Activated T-helper 1 cell treated with Interleukin-2 at 50 U/mL for 16 hours (primary cell): ENCODE measurements at places on chromosomes 7 and 10.

DNA sequence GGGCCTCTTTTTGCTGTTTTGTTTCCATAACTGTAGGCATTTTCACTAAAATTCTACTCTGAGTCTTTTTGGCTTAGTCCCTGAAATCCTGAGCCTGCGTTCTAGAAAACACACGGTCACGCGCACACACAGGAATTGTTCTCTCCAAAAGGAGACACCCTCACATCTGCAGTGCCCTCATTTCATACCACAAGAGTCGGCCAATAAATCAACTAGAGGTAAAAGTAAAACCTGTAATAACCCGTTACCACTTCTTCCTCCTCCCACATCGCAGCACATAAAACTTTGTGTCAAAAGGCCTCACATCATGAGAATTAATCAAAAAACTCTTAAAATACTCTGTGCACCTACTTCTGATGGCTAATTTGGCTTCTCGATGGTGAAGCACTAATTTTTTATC, 133.3 kb upstream of the MGMT start:
- no peak for DNase-seq

DNA sequence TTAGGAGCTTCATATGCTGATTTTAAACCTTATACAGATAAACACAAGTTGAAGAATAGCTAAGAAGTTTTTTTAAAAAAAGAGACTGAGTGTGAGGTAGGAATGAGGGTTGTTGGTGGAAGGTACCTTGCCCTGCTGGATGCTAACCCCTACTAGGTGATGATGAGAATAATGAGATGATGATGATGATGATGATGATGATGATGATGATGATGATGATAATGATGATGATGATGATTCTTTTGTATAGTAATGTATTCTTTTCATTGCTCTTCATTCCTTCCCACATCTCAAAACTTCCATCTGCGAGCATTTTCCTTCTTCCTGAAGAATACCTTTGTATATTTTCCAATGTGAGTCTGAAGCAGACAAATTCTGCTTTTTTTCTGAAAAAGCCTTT, 14.1 kb upstream of the TMEM273 start:
- DNase-seq, result no peak

DNA sequence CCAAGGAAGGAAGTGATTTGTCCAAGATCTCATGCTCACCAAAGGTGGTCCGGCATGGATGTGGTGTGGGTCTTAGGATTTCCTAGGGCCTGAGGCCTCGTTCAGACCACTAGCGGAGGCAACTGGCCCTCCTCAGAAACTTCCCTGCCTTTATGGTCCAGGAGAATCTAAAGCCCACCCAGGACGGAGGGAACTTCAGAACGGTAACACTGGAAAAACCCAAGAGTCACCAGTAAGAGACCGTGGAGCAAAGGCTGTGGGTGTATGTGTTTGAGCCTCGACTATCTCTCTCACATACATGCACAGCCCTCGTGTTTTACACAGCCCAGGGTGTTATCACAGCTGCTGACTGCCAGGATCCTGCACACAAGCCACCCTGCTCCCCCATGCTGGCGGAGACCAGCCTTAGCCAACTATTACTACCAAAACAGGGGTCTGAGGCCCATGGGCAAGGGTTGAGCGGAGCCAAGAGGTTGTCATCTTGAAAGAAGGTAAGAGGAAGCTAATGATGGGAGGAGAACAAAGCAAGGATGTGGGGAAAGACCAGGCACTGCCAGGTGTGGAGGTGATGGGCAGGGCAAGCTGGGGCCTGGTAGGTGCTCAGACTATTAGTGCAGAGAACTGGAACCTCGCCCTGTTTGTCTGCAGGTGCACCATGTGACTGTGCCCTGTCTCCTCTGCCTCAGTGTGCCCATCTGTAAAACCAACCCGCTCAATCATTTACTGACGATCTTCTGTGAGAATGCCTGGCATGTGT, 170.2 kb upstream of the ZMIZ1 start:
- no peak for DNase-seq

DNA sequence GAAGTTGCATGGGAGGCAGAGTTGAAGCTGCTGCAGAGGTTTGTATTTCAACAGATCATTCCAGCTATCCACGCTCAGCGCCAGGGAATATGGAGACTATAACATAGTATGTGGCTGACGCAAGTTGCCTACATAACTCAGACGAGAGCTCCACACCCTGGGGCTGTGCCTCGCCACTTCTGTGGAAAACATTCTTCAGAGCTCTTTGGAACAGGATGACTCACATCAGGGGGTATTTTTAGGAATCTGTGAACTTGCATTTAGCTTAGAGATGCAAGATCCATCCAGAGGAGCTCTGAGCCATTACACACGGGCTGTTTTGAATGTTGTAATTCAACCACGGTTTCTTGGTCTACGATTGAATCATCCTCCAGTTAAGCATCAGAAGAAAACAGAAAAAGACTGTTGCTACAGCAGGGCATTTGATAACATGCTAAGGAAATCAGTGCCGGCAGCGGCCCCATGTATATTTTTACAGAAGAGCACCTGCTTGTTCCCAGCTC, 481.5 kb upstream of the AKR1E2 start:
- no peak for DNase-seq

DNA sequence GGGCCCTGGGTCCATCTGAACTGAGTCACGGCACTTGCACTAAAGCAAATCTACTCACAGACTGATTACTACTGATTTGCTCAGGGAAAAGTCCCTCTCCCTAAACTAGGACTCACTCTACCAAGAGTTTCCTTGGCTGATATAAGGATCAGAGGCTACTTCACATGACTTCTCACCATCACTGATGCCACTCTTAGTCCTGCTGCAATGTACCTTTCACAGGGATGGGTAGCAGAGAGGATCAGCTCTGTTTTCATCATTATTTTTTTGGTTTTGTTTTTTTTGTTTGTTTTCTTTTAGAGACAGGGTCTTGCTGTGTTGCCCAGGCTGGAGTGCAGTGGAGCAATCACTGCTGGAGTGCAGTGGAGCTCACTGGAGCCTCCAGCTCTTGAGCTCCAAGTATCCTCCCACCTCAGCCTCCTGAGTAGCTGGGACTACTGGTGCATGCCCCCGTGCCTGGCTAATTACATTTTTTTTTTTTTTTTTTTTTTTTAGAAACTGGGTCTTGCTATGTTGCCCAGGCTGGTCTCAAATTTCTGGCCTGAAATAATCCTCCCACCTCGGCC, 200.6 kb downstream of the JCAD start:
- no peak for DNase-seq

- no peak for DNase-seq
Measured at GRCh38 chr10:10056961-10057360, 960.7 kb upstream of the CELF2 start.

DNA sequence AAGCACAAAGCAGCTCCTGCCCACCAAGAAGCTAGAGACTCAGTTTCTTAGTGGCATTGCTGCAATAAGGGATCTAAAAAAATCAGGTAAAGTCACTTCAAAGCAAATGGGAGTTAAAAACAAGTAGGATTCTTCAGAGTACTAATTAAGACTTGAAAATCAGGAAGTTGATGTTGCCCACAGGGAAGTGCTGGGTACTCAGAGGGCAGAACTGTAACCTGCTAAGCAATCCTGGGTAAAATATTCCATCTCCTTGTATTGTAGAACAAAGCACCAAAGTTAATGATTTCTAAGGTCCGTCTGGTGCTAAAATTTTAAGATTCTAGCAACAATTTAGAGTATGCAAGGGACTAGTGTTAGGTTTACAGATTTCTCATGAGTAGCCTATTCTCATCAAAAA, 8.3 kb downstream of the PEX1 start:
- no peak for DNase-seq

DNA sequence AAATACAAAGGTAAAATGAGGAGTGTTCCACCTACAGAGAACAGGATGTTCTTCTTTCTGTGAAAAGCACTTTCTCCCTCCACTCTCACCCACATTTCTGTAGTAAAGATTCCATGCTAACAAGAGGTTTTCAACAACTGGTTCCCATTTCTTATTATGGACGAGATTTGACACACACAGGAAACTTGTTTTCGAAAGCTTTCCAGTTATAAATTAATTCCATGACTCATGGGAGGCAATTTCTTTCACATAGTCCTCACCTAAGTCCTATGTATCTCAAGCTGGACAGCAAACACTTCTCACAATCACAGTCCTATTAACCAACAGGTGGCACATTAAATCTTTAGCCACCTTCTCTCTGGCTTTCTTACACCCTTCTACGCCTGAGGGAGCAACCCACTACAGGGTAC, 24.5 kb downstream of the RAPGEF5 start:
- no peak for DNase-seq

- DNase-seq, result no peak
Measured at GRCh38 chr7:151038951-151039849, 9.1 kb upstream of the ASIC3 start.

DNA sequence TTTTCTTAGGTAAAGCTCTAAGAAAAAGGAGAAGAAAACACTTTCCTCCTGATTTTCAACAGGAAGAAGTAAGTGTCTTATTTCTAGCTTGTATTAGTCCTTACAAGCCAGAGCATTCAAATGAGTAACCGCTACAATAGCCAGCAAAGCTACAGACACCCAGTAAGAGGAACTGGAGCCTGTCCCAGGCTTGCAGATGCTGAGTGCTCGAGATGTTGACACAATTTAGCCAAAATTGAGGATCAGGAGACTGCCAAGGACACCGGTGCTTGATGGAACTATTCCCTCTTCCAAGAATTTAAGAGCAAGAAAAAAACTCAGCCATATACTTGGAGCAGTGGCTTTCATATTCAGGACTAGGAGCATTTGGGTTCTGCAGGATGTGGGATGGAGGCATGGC, 149.3 kb upstream of the DPP6 start:
- no peak for DNase-seq

DNA sequence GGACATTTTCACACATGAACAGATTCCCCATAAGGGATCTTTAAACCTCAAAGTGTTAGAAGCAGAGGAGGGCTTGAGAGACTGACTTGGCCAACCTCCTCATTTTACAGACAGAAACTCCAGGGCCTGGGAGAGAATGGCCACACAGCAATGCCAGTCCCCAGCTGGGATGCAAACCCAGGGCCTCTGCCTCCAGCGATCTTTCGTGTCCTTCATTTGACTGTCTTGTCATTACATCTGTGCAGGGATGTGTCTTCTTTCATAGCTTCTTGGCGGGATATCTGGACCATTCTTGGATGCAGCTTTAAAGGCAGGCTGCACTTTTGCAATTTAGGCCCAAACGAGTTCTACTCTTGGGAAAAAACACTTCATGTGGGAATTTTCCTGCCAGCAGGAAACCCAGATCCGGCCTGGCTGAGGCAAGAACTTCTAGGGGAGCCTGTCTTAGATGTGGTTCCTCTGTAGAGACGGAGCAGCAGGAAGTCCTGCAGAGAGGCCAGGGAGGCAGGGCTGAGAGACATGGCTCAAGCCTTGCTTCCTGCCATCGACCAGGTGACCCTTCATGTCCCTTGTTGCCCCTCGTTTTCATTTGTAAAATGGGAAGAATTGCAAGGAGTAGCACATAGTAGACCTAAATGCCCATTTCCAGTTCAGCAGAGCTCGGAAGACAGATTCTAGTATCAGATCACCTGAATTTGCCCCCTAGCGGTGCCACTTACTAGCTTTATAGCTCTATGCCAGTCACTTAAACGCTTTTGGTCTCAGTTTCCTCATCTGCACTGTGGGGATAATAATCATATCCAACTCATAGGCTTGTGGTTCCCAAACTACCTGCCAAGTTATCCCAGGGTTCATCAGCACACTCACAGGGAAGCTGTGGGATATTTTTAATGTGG, 43.9 kb upstream of the SLC29A3 start:
- DNase-seq, result no peak

GRCh38 chr10:82319562-82319961, 444.6 kb downstream of the NRG3 start:
- no peak for DNase-seq

- DNase-seq, result no peak
Measured at GRCh38 chr7:28989211-28989980, 31.3 kb upstream of the TRIL start.

DNA sequence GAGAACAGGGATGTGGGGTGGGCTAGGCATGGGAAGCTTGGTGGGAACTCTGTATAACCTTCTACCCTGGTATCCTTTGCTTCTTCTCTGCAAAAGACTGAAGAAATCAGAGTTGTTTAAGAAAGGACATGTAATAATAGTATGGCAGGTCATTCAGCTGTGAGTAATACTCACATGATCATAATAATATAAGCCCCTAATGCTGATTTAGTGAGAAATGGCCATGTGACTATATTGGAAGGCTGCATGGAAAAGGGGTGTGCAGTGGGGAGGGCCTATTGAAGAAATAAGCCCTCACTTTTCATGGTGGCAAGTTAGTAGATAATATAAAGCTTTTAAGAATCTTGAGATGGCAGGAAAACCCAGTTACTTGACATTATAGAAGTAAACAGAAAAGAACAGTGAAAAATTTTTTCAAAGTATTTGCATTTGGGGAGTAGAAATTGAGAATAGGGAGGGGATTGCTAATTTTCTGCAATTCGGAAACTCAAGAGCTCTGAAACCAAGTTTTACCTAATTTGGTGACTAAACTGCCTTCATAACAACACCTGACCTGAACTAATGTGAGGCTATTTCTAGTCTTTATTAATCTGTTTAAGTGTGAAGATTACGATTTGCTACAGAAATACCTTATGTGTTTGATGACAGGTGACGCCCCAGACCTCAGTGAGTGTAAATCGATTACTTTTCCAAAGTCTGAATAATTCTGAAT, 44.4 kb downstream of the ATXN7L1 start:
- no peak for DNase-seq

GRCh38 chr10:69409176-69409495, 7.6 kb downstream of the TACR2 start:
- DNase-seq, result no peak

GRCh38 chr7:70212281-70212680, 614.0 kb downstream of the AUTS2 start:
- no peak for DNase-seq

- no peak for DNase-seq
Measured at GRCh38 chr10:47290338-47290737, 9.7 kb upstream of the GDF10 start.
